ENCODE measurements at places on chromosomes 5 and 9. TPM values are rescaled to one million over a fixed set of nuclear protein-coding genes. Genes with fewer than 3 reads are reported as not detected.

Gene HEXB
- total RNA-seq = 96.5 TPM

Gene AGTPBP1
- 11.8 TPM for total RNA-seq

Gene TERT
- not detected for total RNA-seq

GRCh38 chr9:27308691-27309390, 11.9 kb upstream of the EQTN start:
- H3K27ac ChIP-seq = no peak overlapping the region
- no peaks in the 10 kb centered on the region for H3K4me1 ChIP-seq
- H3K4me3 ChIP-seq = no peak overlapping the region

DNA sequence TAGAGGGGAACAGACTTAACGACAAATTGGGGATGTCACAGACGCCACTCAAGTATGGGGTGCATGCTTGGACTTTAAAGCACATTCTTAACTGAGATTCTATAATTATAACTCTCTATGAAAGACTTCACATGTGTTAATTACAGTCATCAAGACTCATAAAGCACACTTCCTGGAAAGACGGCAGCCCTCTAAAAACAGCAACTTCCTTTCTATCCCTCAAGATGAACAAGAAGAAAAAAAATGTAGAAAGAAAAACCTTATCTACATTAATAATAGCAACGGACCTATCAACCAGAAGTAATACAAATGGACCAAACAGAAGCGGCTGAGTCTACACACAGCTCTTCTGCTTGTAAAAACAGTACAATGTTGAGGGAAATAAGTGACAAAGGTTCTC, 21.2 kb downstream of the GNAQ start:
- DNase-seq = no peak
- no peaks in the 10 kb centered on the region for H3K27me3 ChIP-seq
- H3K4me1 ChIP-seq = peaks cover 14% of the 10 kb centered on the region
- no peak overlapping the region for H3K27ac ChIP-seq
- H3K4me3 ChIP-seq = no peak overlapping the region
- H3K36me3 ChIP-seq = no peaks in the 10 kb centered on the region

DNA sequence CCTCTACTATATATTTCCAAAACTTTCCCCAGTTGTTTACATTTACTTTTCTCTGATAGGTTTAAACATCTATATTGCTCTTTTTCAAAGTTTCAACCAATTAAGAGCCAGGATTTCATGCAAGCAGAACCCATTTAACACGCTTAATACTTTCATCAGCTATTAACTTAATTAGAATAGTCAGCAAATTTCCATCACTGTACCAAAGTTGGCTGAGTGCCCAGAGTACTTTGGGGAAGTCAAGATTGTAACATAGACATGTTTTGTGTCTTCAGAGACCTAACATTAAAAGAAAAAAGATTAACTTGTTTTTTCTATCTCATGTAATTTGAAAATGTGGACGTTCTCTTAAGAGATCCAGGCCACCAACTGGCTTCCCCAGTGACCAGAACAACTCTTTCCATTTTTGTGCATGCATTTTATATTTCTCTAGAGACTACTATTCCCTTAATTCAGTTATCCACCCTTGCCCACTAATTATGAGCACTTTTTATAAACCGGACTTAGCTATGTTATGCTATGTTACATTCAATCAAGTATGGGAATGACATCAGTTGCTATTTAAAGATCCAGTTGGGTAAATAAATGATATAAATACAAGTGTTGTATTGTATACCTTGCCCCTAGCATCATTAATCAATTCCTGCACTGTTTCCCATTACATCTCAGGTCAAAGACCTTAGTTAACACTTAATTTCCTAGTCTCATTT, 478.1 kb upstream of the NMUR2 start:
- H3K27me3 ChIP-seq = no peaks in the 10 kb centered on the region
- H3K27ac ChIP-seq = no peak overlapping the region
- no peaks in the 10 kb centered on the region for H3K36me3 ChIP-seq
- H3K4me1 ChIP-seq = no peaks in the 10 kb centered on the region
- no peak for DNase-seq

- H3K27ac ChIP-seq = no peak overlapping the region
- no peaks in the 10 kb centered on the region for H3K36me3 ChIP-seq
- peaks cover 2% of the 10 kb centered on the region for H3K4me1 ChIP-seq
- no peaks in the 10 kb centered on the region for H3K27me3 ChIP-seq
- no peak overlapping the region for H3K4me3 ChIP-seq
Observed at GRCh38 chr9:36441966-36442365, 41.9 kb upstream of the RNF38 start.

DNA sequence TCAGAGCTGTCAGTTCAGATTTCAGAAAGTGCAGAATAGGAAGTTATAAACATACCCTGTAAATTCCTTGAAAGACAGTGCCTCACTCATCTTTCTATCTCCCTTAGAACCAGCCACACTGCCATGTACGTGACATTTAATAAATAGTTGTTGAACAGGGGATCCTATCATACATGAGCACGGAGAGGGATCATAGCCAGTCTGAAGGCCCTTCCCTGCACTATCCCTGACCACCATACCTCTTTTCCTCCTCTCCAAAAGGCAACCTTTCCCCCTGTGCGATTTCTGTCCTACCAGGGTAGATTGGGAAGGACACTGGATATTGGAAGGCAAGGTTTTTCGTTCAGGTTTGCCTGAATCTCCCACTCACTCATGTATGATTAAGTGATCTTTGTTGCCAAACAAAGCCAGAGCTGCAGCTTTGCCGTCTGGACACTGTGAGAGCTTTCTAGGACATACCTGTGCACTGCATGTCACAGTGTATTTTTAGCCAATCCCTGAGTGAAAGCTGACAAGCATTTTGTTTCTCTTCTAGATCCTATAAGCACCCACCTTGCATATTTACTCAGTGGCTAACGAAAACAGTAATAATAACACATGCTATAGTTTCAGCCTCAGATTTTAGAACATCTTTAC, 986.5 kb upstream of the WWC1 start:
- no peak overlapping the region for H3K4me3 ChIP-seq
- no peaks in the 10 kb centered on the region for H3K4me1 ChIP-seq
- no peak for DNase-seq

DNA sequence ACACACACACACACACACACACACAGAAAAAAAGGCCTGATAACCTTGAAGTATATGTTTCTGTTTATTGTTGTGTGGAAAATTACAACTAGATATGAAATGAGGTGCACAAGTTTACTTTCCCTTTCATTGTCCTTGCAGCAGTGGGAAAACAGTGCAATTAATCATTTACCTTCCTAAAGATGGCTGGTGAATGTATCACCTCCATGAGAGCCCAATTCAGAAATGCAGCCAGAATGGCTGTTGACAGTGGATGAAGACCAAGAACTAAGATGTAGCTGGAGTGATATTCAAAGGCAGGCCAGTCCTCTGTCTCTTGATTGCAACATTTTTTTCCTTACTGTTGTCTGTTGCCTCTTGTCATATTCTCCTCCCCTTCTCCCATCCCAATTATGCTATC, 49.6 kb upstream of the EIF4EBP3 start:
- no peak overlapping the region for H3K4me3 ChIP-seq
- H3K36me3 ChIP-seq = no peaks in the 10 kb centered on the region
- H3K27ac ChIP-seq = no peak overlapping the region
- no peaks in the 10 kb centered on the region for H3K4me1 ChIP-seq

- H3K27me3 ChIP-seq = no peaks in the 10 kb centered on the region
- DNase-seq = no peak
- H3K36me3 ChIP-seq = no peaks in the 10 kb centered on the region
- H3K4me3 ChIP-seq = no peak overlapping the region
- no peaks in the 10 kb centered on the region for H3K4me1 ChIP-seq
- H3K27ac ChIP-seq = no peak overlapping the region
Observed at GRCh38 chr9:107178293-107178692, 104.8 kb upstream of the RAD23B start.
